ENCODE measurements at places on chromosomes 11 and 22.

DNA sequence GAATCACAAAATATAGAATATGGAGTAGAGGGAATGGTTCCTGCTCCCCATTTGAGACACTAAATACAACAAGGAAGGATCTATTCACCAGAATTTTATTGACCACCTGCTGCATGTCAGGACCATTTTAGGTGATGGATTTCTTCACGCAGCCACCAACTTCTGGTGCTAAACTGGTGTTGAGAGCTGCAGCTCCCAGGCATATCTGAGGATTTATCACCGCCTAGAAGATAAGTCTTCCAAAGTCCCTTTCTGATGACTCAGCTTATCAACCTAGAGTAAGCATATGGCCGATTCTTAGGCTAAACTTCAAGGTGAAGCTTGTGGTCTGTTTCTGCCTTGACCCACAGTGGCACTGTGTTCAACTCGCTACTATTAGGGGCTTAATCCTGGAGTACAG lies 6.7 kb downstream of the DDI1 start:
- no peak for DNase-seq

GRCh38 chr11:30333405-30333804 lies 10.5 kb downstream of the ARL14EP start:
- DNase-seq: peak; percentile 24

DNA sequence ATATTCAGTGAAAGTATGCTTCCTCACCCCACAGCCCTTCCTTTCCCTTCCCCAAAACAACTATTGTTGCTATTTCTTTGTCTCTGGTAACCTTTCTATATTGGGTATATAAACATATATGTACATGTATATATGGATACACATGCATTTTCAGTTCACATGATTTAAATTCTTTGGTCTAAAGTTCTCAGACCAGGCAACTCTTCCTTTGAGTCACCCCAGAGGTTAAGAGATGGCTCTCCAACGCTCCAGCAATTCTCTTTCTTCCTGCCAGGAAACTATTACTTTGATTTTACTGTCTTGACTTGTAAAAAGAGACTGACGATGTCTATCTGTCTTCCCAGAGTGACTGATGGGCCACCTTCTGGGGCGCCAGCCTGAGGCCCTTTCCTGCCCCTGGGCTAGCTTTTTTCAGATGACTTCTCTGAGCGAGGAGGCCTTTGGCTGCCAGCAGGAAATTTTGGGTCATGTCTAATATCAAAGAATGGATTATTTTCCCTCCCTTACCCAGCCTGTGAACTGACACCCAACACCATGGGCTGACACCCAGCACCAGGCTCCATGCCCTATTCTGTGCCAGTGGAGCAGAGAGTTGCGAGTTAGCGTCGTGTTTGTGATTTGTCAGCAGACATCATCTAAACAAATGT lies 14.4 kb upstream of the ST3GAL4 start:
- no peak for DNase-seq

DNA sequence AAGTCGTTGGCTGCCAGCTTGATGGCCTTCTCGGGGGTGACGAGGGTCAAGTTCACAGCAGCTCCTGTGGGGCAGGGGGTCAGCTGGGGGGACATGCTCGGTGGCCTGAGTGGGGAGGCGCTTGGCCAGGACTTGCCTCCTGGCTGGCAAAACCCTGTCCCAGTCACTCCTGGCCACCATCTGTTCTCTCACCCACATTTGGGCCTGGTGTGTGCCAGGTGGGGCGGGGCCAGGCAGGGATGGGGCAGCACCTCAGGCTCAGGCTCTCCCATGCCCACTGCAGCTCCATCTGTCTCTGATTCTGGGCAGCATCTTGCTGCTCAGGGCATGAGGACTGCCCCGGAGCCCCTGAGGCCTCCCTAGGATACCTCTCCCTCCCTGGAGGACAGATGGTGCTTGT lies 3.7 kb upstream of the CEND1 start:
- DNase-seq: no peak

GRCh38 chr11:75563978-75564552 lies 2.0 kb downstream of the SERPINH1 start:
- no peak for DNase-seq

DNA sequence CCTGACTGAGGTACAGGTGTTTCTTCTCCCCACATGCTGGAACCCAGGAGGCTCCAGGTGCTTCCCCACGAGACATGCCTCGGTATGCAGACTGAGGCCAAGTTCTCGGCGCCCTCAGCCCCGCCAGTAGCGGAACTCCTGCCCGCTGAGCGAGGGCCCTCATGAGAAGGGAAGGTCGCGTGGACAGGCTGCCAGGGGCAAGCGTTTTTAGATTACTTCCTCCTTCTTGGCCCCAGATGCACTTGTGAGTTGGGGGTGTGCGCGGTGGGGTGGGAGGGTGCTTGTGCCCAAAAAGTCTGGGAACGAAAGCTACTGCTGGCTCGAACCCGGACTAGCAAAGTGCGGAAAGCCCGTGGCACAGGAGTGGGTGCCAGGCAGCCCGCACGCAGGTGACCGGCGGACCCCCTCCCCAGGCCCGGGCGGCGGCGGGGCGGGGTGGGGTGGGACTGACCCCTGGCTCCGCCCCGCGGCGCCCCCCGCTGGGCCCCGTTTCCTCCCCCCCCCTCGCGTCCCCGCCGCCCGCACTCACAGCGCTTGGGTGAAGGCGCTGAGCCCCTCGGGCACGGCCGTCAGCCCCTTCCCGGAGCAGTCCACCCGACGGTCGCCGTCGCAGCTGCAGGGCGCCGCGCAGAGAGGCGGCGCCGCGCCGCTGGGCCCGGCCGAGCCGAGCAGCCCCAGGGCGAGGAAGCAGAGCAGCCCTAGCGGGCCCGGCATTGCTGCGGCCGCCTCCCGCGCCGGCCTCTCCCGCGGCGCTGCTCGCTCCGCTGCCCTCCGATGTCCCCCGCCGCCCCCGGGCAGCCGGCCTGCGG lies 797 bp downstream of the LGR4 start:
- peak; percentile 9 for DNase-seq

DNA sequence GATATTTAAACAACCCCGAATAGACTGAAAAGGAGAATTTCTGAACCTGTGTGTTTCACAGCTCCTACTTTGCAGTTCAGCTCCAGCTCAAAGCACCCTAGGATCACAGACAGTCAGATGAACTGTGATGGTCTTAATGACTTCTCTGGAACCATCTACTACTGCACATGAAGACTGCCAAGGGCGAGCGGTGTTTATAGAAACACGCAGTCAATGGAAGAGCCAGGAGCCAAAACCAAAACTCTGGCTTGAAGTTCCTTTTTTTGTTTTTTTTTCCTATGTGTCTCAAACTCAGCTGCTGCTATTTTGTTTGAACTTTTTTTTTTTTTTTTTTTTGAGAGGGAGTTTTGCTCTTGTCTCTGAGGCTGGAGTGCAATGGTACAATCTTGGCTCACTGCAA lies 382.6 kb upstream of the SYN3 start:
- no peak for DNase-seq

DNA sequence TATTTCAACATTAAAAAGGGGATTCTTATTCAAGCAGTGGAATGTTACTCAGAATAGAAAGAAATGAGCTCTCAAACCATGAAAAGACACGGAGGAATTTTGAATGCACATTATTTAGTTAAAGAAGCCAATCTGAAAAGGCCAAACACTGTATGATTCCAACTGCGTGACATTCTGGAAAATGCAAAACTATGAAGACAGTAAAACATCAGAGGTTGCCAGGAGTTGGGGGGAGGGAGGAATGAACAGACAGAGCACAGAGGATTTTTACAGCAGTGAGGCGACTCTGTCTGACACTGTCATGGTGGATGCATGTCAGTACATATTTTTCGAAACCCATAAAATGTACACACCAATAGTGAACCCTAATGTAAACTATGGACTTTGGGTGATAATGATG lies 22.9 kb upstream of the THY1 start:
- no peak for DNase-seq

DNA sequence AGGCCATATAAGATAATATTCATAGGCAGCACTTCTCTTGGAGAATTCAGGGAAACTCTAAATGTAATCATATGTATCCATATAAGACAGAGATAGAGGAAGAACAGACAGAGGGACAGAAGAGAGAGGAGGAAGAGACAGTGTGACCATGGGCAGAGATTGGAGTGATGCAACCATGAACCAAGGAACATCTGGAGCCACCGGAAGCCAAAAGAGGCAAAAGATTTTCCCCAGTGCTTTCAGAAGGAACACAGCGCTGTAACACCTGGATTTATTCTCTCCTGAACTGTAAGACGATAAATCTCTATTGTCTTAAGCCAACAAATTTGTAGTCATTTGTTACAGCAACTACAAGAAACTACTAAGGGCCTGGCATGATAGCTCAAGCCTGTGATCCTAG lies 57.7 kb downstream of the GAB2 start:
- no peak for DNase-seq

- peak; percentile 79 for DNase-seq
Observed at GRCh38 chr22:50252082-50253045, 1.3 kb upstream of the HDAC10 start.

GRCh38 chr11:11587122-11587521 lies 34.7 kb downstream of the GALNT18 start:
- no peak for DNase-seq

DNA sequence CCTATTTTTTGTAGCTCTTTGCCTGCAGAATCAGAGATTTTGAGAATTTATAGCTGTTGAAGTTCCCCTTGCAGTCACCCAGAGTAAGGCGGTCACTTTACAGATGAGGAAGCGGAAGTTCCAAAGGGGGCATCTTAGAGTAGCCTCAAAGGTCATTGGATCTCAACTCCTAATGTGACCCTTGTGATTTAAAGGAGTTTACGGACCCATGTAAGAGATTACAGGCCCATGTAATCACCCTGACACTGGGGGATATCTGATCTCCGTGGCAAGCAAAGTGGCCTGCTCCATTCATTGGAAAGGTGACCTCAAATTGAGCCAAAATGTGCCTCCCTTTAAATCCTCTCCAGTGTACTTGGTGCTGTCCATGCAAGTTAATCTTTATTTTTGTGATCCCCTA lies 15.7 kb downstream of the P2RX3 start:
- no peak for DNase-seq

DNA sequence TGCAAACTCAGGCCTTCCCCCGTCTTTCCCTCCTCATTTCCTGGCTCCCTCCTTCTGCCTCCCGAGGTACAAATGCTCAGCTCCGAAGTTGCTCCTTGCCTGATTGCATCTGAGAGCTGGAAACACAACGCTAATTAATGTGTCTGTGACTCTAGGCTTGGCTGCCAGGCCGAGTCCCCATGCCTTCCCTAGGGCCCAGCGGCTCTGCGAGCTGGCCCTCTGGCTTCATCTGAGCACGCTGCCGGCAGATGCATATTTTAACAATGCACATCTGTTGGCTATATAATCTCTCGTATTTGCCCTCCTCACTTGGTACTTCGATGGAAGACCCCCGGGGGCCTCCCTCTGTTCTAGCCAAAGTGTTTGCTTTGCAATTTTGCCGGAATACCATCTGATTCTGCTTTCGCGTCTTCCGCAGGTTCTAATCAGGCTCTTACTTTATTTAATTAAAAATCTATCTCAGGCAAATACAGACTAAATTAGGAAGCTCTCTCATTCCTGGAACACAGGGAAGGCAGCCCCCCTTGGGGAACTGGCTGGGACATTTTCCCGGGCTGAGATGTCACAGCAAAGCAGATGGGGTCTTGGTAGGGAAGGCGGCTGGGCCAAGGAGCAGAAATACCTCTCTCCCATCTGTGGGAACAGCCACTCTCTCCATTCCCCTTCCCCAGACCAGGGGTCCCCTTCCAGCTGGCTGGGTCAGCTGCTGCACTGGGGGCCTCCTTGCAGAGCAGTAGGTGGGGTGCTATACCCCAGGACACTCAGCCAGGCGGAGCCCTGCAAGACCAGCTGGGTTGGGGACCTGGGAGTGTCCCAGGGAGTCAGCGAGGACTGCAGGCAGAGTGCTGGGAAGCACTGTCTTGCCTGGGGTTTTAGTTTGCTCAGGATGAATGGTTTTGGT lies 162.8 kb downstream of the ST3GAL4 start:
- no peak for DNase-seq

DNA sequence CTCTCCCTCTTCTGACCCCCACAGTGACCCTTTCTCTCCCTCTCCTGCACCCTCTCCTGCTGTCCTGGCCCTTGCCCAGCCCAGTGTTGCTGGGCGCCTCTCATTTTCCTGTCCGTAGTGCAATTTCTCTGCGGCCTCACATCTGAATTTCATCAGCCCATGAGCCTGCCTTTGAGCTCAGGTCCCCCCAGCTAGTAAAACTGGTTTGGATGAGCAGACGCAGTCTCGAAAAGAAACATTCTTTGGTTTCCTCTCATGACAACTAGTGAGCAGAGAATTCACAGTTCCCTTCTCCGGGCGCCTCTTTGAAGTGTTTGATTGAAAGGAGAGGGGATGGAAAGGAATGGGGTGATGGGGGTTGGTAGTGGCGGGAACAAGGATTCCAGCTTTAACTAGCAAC lies 126.0 kb upstream of the CADM1 start:
- DNase-seq: no peak

- peak; percentile 15 for DNase-seq
Observed at GRCh38 chr22:22720724-22721261, 76.4 kb downstream of the GGTLC2 start.

- peak; percentile 20 for DNase-seq
Observed at GRCh38 chr11:60378354-60378753, at the start of gene MS4A7. Gene MS4A7 (plus strand): TSS chr11:60378532. CDS start chr11:60383142, 4,610 bp downstream.

DNA sequence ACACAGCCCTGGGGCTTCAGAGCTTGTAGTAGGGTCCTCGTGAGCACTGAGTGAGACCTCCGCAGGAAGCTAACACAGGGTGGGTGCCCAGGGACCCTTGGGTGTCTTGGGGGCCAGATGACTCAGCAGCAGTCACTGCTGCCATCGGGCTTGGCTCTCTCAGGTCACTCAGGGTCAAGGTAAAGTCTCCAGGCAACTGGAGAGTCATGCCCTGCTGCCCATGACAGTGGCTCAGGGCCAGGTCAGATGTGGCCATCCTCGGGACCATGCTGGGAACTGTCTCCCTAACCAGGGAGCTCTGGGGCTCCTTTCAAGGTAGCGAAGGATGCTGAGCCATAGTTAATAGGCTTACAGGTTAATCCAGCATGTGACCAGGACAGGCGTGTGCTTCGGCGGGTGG lies 44.4 kb upstream of the SLC22A12 start:
- DNase-seq: no peak

- DNase-seq: no peak
Observed at GRCh38 chr11:9787260-9787659, 123.4 kb downstream of the SWAP70 start.

DNA sequence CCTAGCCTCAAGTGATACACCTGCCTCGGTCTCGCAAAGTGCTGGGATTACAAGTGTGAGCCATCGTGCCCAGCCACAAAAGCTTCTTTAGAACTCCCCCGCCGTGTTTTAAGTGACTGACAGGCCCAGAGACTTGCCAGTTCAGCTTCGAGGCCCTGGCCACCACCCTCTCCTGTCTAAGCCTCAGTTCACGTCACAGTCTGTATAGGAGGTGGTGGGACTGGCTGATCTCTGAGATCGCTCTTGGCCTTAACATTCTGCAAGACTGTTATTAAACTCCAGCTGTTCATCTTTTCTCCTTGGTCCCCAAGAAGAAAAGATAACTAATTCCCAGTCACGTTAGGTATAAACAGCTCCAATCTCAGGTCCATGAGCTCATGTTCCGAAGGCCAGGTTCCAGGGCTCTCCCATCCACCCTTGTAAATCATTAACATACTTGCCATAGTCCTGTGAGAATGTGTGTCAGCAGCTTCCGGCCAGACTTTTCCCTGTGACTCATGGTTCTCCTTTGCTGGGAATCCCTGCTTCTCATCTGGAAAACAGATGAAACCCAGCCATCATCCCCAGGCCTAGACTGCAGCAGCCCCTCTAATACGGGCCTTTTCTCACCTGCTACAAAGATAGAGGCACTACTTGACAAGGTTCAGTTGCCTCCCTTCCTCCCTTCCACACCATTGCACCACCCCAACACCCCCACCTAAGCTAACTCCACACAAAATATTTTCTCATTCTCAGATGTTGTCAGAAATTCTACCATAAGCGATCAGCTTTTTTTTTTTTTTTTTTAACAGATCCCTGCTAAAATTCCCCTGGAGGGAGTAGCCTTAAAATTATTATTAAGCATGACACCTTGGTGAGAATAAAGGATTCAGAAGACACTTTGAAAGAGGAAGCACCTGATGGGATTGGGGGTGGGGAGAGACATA lies 5.6 kb upstream of the KIAA0930 start:
- DNase-seq: no peak

Measured in CD4-positive, alpha-beta T cell treated with Interleukin-21 for 1 hour (primary cell).